ENCODE measurements at places on chromosomes 2 and 18. TPM values are rescaled to one million over a fixed set of nuclear protein-coding genes. Genes with fewer than 3 reads are reported as not detected.

The EHD3 gene
- total RNA-seq: 15.0 TPM

The HNMT gene
- total RNA-seq: 84.5 TPM

The SCYGR6 gene
- not detected for total RNA-seq

The R3HDM1 gene
- 4.3 TPM for total RNA-seq
